Pancreas (tissue), 10 donors: ENCODE measurements at places on chromosomes 5 and 9. TPM values are rescaled to one million over a fixed set of nuclear protein-coding genes. Genes with fewer than 3 reads are reported as not detected.

- no peaks in the 10 kb centered on the region for H3K27me3 ChIP-seq
- peaks cover 46% of the 10 kb centered on the region for H3K36me3 ChIP-seq
- no peak overlapping the region for H3K4me3 ChIP-seq
- H3K27ac ChIP-seq, result no peak overlapping the region
- H3K4me1 ChIP-seq, result no peaks in the 10 kb centered on the region
Observed at GRCh38 chr9:137759117-137759516, 118.5 kb upstream of the CACNA1B start.

The AQP7 gene
- total RNA-seq, result 2.0 TPM

The NRARP gene
- 7.5 TPM for total RNA-seq

GRCh38 chr5:150778517-150779396, at the start of gene SMIM3:
Gene SMIM3 (plus strand): TSS chr5:150778757. CDS start chr5:150795441, 16,684 bp downstream.
- peak within 1 kb of the TSS; percentile 65 for H3K4me3 ChIP-seq
- H3K4me1 ChIP-seq, result peaks cover 27% of the 10 kb centered on the region
- DNase-seq, result peak; percentile 84
- peak within 1 kb of the TSS; percentile 86 for H3K27ac ChIP-seq
- H3K27me3 ChIP-seq, result no peaks in the 10 kb centered on the region
- no peaks in the 10 kb centered on the region for H3K36me3 ChIP-seq

DNA sequence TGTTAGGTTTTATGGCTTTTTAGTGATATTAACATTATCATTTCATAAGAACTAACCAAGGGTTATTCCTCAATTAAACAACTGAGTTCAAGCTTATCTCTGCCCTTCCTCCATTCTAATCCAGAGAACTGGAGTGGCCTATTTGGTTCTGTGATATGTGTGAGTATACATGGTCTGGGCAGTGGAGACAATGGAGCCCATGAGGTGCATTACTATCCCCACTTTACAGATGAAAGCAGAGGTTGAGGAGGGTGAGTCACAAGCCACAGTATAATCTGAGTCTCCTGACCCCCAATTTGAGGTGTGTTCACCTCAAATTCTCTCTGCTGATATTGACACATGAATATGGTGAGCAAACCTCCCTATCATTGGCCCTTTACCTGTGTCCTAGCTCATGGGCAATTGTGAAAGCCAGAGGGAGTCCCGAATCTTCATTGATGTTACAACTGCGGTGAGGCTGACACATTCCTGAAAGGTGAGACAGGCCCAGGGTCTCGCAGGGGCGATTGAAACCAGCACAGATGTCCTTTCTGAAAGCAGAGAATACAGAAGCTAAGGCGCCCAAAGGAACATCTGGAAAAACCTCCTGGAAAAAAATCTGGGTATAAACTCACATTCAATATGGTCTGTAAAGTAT, 217.2 kb downstream of the TARS1 start:
- no peak overlapping the region for H3K4me3 ChIP-seq
- H3K4me1 ChIP-seq, result no peaks in the 10 kb centered on the region
- H3K36me3 ChIP-seq, result no peaks in the 10 kb centered on the region
- H3K27ac ChIP-seq, result no peak overlapping the region
- no peaks in the 10 kb centered on the region for H3K27me3 ChIP-seq
- no peak for DNase-seq

The CERCAM gene
- 29.9 TPM for total RNA-seq

DNA sequence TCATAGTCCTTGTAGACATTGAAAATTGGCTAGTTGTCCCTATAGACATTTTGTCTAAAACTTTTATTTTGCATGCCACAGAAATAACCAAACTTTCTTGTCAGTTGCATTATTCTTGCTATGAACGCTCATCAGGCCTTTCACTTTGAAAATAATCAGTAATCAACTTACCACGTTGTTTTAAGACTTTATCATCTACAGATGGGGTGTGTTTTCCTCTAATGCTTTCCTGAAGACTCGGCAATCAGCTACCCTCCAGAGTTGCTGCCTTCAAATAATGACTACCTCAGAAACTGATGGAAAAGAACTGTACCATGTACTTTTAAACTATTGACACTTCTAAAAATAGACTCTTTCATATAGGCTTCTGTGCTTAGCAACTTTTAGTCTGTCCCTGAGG, 33.5 kb upstream of the HSPB3 start:
- DNase-seq, result no peak
- H3K27me3 ChIP-seq, result no peaks in the 10 kb centered on the region

GRCh38 chr5:10595672-10596309, 31.9 kb downstream of the ANKRD33B start:
- H3K36me3 ChIP-seq, result no peaks in the 10 kb centered on the region
- no peak overlapping the region for H3K4me3 ChIP-seq
- peak overlapping the region; percentile 69 for H3K27ac ChIP-seq
- no peak for DNase-seq

The NRG2 gene
- 4.7 TPM for total RNA-seq

The TRPM6 gene
- 0.59 TPM for total RNA-seq

DNA sequence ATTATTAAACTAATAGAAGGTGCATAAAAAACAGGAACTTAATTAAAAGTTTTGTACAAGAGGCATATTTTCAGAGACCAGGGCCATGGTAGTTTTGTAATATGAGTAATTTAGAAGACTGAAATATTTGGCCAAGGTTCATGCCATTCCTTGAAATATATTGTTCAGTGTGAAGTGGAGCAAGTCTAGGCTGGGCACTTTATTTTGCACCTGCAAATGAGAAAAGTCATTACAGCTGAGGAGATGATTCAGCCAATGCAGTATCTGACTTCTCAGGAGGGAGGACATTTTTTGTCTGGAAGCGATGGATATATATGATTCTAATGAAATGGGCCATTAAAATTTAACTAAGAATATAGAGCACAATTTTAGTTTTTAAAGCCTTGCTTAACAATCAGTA, 754.0 kb upstream of the ADAMTS16 start:
- H3K27me3 ChIP-seq, result no peaks in the 10 kb centered on the region
- no peak for DNase-seq
- no peak overlapping the region for H3K27ac ChIP-seq
- no peaks in the 10 kb centered on the region for H3K4me1 ChIP-seq

The NAIP gene
- total RNA-seq, result 14.4 TPM

DNA sequence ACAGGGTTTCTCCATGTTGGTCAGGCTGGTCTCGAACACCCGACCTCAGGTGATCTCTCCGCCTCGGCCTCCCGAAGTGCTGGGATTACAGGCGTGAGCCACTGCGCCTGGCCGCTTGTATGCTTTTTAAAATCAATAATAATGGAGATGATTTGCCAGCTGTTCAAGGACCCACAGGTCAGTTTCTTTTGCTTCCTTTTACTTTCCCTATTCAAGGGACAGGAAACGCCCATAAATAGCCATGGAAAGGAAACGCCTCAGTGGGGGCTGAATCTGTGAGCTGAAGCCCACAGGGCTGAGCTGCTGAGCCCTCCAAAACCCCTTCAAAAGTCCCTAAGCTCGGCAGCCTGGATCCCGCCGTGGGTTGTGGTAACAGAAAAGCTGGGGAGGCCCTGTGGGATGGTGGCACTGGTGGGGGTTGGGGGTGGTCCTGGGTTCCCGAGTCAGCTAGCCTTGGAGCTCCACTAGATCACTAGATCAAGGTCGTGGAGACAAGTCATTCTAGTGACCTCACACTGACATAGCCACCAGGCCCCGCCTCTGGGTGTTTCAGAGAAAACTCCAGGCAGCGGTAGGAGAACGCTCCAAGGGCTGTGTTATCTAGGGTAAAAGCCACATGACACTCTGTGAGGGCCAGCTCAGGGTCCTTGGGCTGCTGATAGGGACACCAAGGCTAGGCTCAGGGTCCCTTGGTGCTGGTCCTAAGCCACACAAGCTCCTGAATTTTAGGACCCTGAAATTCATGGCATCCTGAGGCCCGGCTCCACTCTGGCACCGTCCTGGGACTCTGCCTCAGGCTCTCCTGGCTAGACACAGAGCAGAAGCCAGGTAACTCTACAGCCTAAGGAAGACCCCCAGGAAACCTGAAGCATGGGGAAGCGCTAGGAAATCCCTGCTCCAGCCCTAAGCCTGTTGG, 18.0 kb upstream of the DUSP1 start:
- H3K4me1 ChIP-seq, result peaks cover 20% of the 10 kb centered on the region
- no peaks in the 10 kb centered on the region for H3K36me3 ChIP-seq
- no peaks in the 10 kb centered on the region for H3K27me3 ChIP-seq
- H3K4me3 ChIP-seq, result no peak overlapping the region
- peak overlapping the region; percentile 62 for H3K27ac ChIP-seq

- DNase-seq, result no peak
- H3K4me3 ChIP-seq, result no peak overlapping the region
- H3K4me1 ChIP-seq, result no peaks in the 10 kb centered on the region
- no peaks in the 10 kb centered on the region for H3K27me3 ChIP-seq
Observed at GRCh38 chr5:157308836-157309465, 43.0 kb downstream of the CYFIP2 start.

The DEPDC1B gene
- 0.26 TPM for total RNA-seq

The RNF130 gene
- 32.1 TPM for total RNA-seq

The PCDHGA11 gene
- 1.7 TPM for total RNA-seq

- H3K4me1 ChIP-seq, result no peaks in the 10 kb centered on the region
- no peak overlapping the region for H3K4me3 ChIP-seq
- no peak overlapping the region for H3K27ac ChIP-seq
- no peaks in the 10 kb centered on the region for H3K27me3 ChIP-seq
Observed at GRCh38 chr5:66223637-66224036, 79.5 kb downstream of the SREK1 start.

GRCh38 chr5:82804155-82804690, 273.0 kb downstream of the TMEM167A start:
- H3K36me3 ChIP-seq, result no peaks in the 10 kb centered on the region
- no peak overlapping the region for H3K27ac ChIP-seq
- no peak overlapping the region for H3K4me3 ChIP-seq
- no peaks in the 10 kb centered on the region for H3K27me3 ChIP-seq
- no peaks in the 10 kb centered on the region for H3K4me1 ChIP-seq

The NSUN2 gene
- 25.2 TPM for total RNA-seq

DNA sequence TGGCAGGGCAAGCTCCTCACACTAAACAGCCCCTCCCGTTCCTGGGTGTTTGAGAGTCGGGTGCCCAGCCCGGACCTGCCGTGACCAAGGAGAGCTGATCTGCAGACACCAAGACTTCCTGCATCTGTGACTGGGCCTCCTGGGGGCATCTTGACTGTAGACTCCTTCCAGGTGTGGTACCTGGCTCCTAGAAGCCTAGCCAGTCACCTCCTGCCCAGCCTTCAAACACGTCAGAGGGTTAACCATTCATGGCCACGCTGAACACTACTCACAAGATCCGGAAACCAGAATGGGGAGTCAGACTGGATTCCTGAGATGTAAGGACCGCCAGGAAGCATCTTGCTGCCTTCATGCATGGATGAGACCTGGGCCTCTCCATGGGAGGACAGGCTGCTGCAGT, 3.7 kb upstream of the LCN2 start:
- peaks cover 18% of the 10 kb centered on the region for H3K4me1 ChIP-seq
- no peak overlapping the region for H3K27ac ChIP-seq
- H3K27me3 ChIP-seq, result no peaks in the 10 kb centered on the region
- DNase-seq, result no peak

- no peak overlapping the region for H3K27ac ChIP-seq
- H3K4me1 ChIP-seq, result no peaks in the 10 kb centered on the region
- no peaks in the 10 kb centered on the region for H3K27me3 ChIP-seq
- no peak overlapping the region for H3K4me3 ChIP-seq
- H3K36me3 ChIP-seq, result no peaks in the 10 kb centered on the region
- no peak for DNase-seq
Observed at GRCh38 chr9:133445293-133445969, 14.3 kb upstream of the CACFD1 start.

DNA sequence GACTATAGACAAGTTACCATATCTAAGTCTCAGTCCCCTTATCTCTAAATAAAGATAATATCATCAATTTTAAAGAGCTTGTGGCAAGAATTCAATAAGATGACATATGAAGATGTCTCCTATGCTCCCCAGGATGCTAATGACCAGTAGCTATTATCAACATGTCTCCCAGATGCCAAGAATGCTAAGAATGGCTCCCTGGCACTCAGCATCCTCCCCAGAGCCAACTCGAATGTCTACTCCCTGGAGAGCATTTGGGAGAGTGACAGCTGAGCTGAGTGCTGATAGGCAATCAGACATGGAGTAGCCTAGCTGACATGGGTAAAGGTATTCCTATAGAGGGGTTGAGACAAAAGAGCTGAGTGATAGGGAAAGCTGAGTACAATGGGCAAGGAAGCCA, 15.9 kb downstream of the P4HA2 start:
- peaks cover 4% of the 10 kb centered on the region for H3K36me3 ChIP-seq
- no peak overlapping the region for H3K4me3 ChIP-seq
- H3K27me3 ChIP-seq, result no peaks in the 10 kb centered on the region
- no peak for DNase-seq

The PTCD2 gene
- 2.8 TPM for total RNA-seq

GRCh38 chr5:110727025-110727314, 499 bp upstream of the TMEM232 start:
- no peaks in the 10 kb centered on the region for H3K27me3 ChIP-seq
- H3K36me3 ChIP-seq, result no peaks in the 10 kb centered on the region
- H3K27ac ChIP-seq, result no peak overlapping the region
- DNase-seq, result no peak
- H3K4me1 ChIP-seq, result no peaks in the 10 kb centered on the region

- peak overlapping the region; percentile 80 for H3K4me3 ChIP-seq
- no peaks in the 10 kb centered on the region for H3K4me1 ChIP-seq
- no peaks in the 10 kb centered on the region for H3K27me3 ChIP-seq
- peak overlapping the region; percentile 69 for H3K27ac ChIP-seq
- no peaks in the 10 kb centered on the region for H3K36me3 ChIP-seq
Observed at GRCh38 chr5:146203872-146204192, 427 bp downstream of the RBM27 start.

GRCh38 chr9:95302479-95302878, 15.0 kb downstream of the FANCC start:
- no peak overlapping the region for H3K27ac ChIP-seq
- no peaks in the 10 kb centered on the region for H3K27me3 ChIP-seq
- H3K36me3 ChIP-seq, result no peaks in the 10 kb centered on the region
- H3K4me1 ChIP-seq, result peaks cover 8% of the 10 kb centered on the region
- no peak for DNase-seq
- no peak overlapping the region for H3K4me3 ChIP-seq

- H3K4me1 ChIP-seq, result peaks cover 38% of the 10 kb centered on the region
- no peak for DNase-seq
- H3K27me3 ChIP-seq, result no peaks in the 10 kb centered on the region
- H3K36me3 ChIP-seq, result no peaks in the 10 kb centered on the region
Observed at GRCh38 chr5:56148453-56148971, 84.6 kb downstream of the ANKRD55 start.

DNA sequence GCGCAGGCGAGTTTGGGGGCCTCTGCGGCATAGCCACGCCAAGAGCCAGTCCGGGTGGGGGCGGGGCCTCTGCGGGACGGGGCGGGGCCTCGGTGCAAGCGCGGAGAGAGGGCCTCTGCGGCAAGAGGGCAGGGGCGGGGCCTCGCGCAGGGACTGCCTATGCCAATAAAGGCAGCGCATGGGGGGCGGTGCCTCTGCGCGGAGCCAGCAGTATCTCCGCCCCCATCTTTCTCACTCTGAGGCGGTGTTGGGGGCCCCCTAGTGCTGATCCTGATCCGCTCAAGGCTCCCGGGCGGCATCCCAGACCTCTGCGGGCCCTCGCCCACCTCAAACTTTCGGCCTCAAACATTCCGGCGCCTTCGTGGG, 9.2 kb upstream of the GPRIN1 start:
- H3K27me3 ChIP-seq, result no peaks in the 10 kb centered on the region
- no peak overlapping the region for H3K4me3 ChIP-seq
- peak; percentile 42 for DNase-seq
